ENCODE measurements at places on chromosomes 2 and 18. TPM values are rescaled to one million over a fixed set of nuclear protein-coding genes. Genes with fewer than 3 reads are reported as not detected.

MEIS1 gene
- 23.0 TPM for total RNA-seq

TTLL4 gene
- total RNA-seq = 8.3 TPM

CYP27C1 gene
- total RNA-seq = 0.29 TPM

C2orf76 gene
- 13.0 TPM for total RNA-seq

SGPP2 gene
- total RNA-seq = 0.32 TPM
